ENCODE measurements at places on chromosomes 1 and 21. TPM values are rescaled to one million over a fixed set of nuclear protein-coding genes. Genes with fewer than 3 reads are reported as not detected.

NEK7 gene
- total RNA-seq = 50.4 TPM

PLPPR4 gene
- not detected for total RNA-seq

LCE1C gene
- total RNA-seq = not detected

PLA2G4A gene
- 0.35 TPM for total RNA-seq

GRHL3 gene
- not detected for total RNA-seq

PCP4 gene
- not detected for total RNA-seq

RIPK4 gene
- 0.37 TPM for total RNA-seq

LAMC2 gene
- total RNA-seq = not detected

MRAP gene
- total RNA-seq = not detected

All from T-helper 17 cell (primary cell).